Stimulated activated CD4-positive, alpha-beta T cell treated with anti-CD3 and anti-CD28 coated beads, Interleukin-2, amount 100 ng/mL, for 24 hours (primary cell): ENCODE measurements at places on chromosomes 5 and 9.
A peak's percentile ranks its signal among the peaks of the same experiment; 100 is the strongest.

DNA sequence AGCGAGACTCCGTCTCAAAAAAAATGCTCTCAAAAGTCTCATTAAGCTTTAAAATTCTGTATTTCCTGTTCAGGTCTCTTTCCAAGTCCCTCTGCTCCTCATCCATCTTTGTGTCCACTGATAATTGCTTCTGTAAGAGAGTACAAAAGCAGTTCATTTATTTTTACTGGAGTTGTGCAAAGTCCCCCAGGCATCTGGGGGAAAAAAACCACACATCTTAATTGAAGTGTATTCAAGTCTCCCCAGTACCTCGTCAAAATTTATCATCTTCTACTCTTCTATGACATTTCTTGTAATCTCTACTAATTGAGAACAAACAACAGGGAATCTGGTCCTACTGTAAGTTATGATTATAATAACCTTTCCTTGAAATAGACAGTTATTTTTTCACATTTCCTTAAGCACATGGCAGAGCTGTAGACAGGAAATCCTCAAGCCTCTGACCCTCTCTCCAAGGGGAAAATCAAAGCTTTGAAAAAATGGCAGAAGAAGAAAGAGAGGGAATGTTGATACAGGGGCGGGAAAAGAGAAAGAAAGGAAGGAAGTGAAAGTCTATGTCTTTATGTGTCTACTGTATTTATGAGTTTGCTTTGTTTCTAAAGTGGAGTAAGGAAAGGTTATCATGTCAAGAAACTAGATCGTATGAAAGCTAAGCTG lies 51.5 kb downstream of the RAI14 start:
- DNase-seq = no peak

- no peak for DNase-seq
These were observed 26.2 kb downstream of the GNAQ start for GRCh38 chr9:78005231-78006002.

DNA sequence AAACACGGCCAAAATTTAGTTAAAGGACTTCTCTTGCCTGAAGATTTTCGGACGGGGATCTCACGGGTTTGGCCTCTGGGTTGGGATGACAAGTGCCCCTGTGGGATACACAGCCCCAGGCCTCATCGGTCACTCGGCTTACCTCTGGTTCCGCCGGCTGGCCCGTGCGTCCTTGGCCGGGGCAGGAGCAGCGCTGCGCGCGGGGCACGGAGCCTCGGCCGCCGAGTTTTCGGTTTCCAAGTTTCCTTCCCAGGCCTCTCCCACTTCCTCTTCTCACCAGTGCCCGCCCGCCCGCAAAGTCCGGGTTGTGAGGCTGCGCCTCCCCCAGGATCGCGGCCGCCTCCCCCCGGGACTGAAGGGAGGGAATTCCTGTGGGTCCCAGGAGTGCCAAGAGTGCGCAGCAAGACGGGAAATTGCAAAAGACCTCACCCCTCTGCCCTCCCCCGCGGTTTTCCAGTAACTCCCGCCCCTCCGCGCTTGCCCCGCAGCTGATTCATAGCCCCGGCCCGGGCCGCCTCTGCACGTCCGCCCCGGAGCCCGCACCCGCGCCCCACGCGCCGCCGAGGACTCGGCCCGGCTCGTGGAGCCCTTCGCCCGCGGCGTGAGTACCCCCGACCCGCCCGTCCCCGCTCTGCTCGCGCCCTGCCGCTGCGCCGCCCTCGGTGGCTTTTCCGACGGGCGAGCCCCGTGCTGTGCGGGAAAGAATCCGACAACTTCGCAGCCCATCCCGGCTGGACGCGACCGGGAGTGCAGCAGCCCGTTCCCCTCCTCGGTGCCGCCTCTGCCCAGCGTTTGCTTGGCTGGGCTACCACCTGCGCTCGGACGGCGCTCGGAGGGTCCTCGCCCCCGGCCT lies at the start of gene OSMR:
TSS of gene OSMR (plus strand) at position 487 of the 853 bp plus-strand sequence. CDS start 23,033 bp downstream, outside the sequence.
- peak; percentile 51 for DNase-seq

DNA sequence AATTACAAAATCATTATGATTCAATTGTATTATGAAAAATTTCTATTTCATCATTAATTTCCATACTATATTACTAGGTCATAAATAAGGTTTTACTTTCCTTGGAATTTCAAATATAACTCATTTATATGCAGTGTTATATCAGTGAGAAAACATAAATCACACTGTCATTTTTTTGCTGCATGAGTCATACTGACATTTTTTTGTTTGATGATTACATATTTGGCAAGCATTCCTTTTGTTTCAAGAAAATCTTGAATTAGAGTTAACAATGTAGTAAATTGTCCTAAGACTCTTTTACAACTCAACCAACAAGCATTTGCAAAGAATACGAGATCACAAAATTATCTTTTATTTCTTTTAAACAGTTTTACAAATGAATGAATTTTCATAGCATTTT lies 298.4 kb upstream of the SEMA6A start:
- no peak for DNase-seq

DNA sequence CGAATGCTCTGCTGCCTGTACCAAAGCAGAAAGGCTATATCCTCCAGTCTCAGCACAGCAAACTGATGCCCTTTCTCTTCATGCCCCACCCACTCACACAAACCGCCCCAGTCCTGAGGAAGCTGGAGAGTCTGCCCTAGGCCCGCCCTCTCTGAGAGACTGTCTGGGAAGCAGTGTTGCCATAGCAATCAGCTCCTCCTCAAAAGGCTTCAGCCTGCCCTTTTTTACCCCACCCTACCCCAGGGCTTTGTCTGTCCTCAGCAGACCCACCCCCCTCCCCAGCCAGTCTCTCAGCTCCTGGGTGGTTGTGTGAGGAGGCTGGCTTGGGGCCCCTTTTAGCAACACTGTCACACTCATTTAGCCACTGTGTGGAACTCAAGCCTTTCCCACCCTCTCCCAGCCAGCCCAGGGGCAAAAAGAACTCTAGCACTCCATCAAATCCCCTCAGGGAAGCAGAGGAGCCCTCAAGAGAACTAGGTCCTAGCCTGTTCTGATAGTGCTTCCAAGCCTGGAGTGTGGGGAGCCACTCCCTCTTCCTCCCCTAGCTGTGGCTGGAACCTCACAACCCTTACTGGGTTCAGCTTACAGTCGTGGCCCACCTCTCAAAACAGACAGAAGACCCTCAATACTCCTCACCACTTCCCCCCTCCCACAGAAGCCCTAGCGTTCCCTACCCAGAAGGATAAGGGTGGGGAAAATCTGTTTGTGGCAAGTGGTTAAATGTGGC lies 1.4 kb downstream of the ATOSB start:
- peak; percentile 73 for DNase-seq

DNA sequence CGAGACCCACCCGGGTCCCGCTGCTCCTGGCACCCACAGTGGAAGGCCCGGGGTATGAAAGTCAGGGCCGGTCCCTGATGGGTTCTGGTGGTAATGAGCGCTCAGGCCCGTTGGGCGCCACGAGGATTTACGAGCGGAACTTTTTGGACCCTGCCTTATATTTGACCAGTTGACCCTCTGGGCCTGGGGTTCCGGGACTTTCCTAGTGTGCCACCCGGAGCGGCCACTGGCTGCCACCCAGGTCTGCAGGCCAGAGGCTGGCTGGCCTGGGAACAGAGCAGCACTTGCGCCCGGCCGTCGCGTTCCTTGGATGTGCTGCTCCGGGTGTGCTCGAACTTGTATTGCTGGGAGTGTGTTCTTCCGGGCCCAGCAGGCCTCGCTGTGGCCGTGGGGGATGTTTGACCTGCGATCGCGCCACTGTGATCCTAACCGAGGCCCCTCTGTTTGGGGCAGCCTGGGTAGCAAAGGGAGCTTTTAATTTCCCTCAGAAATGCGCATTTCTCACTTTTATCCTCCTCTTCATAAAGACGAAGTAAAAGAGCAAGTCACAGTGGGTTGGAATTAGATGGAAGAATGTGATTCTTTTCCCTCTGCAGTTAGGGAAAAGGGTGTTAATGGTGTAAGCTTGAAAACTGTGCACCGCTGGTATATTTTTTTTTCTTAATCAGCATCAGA lies 1.2 kb downstream of the F2RL1 start:
- no peak for DNase-seq

DNA sequence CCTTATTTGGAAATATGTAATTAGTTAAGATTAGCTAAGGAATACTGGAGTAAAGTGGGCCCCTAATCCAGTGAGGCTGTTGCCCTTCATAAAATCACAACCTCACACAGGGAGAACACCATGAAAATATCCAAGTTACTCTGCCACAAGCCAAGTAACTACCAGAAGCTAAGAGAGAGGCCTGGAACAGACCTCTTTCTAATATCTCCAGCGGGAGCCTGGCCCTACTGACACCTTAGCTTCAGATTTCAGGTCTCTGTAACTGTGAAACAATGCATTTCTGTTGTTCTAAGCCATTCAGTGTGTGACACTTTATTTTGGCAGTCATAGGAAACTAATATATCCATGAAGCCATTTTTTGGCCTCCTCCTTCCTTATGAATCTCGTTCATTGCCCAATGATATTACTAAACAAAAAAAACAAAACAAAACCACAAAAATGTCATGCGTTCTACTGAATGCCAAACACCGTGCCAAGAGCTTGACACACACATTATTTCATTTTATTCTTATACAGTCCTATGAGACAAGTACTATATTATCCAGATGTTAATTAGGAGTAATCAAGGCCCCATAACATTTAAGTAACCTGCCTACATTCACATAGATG lies 699.0 kb downstream of the MAT2B start:
- no peak for DNase-seq

DNA sequence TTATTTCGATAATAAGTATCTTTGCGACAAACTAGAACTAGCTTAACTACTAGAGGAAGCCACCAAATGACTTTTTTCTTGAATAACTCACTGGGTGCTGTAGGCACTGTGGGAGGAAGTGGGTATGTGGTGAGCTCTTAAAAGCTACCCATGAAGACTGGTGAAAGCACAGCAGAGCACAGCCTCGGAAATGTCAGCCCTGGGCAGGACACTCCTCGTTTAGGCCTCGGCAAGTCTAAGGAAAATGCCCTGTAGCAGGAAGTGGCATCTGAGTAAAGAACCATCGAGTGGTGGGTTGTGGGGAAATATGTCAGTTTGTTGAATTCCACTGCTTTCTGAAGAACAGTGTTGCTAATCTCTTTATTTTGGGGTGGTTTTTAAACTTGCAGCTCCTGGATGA lies 44.0 kb upstream of the NCS1 start:
- peak; percentile 66 for DNase-seq

GRCh38 chr5:131635684-131636572 lies 899 bp upstream of the RAPGEF6 start:
- no peak for DNase-seq

DNA sequence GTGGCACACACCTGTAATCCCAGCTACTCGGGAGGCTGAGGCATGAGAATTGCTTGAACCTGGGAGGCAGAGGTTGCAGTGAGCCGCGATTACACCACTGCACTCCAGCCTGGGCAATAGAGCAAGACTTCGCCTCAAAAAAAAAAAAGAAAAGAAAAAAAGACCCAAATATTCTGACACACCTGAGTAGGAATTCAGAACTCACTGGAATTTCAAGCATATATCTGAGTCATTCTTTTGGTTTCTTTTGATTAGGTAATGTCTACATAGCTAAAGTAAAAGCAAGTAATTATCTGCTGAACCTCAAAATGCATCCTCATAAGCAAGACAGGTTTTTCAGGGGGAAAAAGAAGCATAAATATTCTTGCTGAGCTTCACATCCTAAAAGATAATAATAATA lies 35.9 kb downstream of the ANKRD31 start:
- no peak for DNase-seq

- peak; percentile 9 for DNase-seq
These were observed 3.1 kb upstream of the VAV2 start for GRCh38 chr9:133995012-133995896.

- DNase-seq = no peak
These were observed 7.9 kb upstream of the AMBP start for GRCh38 chr9:114086009-114086408.
